ENCODE measurements at places on chromosomes 5 and 9.

GRCh38 chr5:113806250-113806649 lies 292.8 kb downstream of the YTHDC2 start:
- DNase-seq = no peak

DNA sequence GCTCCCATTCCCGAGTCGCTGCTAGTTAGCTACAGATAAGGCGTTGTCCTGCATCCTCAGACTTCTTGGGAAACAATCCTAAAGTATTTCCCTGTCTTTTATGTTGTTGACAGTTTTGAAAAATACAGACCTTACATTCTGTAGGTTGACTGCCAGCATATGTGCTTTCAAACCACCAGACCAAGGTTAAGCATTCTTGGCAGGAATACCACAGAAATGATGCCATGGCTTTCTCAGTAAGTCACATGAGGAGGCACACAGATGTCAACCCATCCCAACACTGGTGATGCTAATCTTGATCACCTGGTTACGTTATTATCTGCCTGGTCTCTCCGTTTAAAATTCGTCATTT lies 871 bp downstream of the GLE1 start:
- DNase-seq = no peak

- DNase-seq = no peak
Observed at GRCh38 chr5:176466245-176466871, 18.2 kb downstream of the FAF2 start.

- DNase-seq = no peak
Observed at GRCh38 chr5:17187011-17187785, 30.2 kb upstream of the BASP1 start.

- DNase-seq = no peak
Observed at GRCh38 chr5:135076051-135076491, 42.0 kb upstream of the PITX1 start.

- no peak for DNase-seq
Observed at GRCh38 chr5:40678460-40679147, 1.1 kb upstream of the PTGER4 start.

- DNase-seq = no peak
Observed at GRCh38 chr5:131163276-131164119, 1.6 kb downstream of the HINT1 start.

GRCh38 chr5:72498284-72498683 lies 8.9 kb downstream of the ZNF366 start:
- DNase-seq = no peak

GRCh38 chr5:173795601-173796000 lies 92.5 kb upstream of the CPEB4 start:
- DNase-seq = no peak

GRCh38 chr9:130472184-130472705 lies 27.5 kb downstream of the ASS1 start:
- no peak for DNase-seq

DNA sequence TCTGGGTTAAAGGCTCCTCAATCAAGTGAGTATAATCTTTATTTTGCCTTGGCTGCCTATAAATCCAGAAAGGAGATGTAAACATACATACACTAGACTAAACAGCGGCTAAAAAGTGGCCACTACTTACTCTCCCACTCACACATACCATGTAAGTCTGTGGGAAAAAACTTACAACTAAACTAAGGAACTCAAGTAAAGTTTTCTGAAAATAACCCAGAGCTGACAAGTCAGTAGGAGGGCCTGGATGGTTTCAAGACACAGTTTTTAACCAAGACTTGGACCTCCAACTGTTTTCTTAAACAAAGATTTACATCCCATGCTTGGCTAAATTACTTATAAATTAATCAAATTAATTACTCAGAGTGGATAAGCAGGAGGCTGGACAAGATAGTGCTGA lies 64.5 kb downstream of the CEP120 start:
- DNase-seq = no peak

DNA sequence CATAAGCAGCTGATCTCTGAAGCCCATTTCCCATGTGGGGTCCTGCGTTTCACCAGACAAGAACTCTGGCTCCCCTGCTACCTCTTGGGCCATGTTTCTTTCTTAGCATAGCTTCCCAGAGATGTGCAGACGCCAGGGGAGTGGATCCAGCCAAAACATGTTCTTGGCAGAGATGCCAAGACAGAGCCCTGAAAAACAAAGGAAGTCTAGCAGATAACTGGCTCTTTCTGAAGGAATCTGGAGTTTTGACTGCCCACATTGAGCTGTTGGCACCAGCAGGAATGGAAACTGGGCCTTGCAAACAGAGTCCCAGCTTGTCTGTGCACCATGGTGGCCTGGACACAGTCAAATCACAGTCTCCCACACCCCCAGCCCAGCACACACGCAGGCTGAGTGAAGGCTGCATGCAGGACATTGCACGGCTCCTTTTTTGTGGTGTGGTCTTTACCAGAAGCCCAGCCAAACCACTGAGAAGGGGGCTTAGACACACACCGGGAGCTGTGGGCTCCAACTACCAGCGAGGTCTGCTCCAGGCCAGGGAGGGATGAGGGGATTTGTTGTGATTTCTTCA lies 114.7 kb downstream of the SNX18 start:
- DNase-seq = no peak

DNA sequence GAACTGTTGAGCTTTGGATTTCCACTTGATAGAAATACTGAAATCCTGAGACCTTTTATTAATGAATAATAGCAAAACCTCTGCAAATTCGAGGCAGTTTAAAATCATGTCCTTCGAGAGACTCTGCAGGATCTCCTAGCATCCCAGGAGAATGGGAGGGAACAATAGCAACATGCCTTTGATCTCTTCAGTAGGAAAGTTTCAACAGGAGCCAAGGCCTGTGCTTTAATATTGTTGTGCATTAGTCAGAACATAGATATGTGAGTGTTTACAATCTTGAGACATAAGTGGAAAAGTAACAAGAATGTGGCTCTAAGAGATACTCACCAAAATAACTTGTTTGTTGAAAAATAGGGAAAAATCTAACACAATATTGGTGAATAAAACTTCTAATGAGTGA lies 83.3 kb upstream of the LHFPL2 start:
- DNase-seq = no peak

DNA sequence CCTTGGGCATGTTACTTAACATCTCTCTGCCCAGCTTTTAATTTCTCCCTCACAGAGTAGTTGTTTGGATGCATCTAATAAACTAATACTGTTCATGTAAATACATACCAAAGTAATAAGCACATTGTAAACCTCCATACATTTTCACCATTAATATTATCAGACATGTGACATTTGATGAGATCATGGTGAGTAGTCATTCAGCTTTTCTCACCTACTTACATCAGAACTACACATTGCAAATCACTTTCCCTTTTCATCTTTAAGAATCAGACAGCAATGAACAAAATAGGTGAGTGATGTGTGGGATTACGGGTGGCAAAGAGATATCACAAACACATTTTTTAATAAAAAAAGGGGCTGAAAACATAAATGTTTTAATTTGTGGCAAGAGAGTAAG lies 89.3 kb downstream of the JAKMIP2 start:
- DNase-seq = no peak

DNA sequence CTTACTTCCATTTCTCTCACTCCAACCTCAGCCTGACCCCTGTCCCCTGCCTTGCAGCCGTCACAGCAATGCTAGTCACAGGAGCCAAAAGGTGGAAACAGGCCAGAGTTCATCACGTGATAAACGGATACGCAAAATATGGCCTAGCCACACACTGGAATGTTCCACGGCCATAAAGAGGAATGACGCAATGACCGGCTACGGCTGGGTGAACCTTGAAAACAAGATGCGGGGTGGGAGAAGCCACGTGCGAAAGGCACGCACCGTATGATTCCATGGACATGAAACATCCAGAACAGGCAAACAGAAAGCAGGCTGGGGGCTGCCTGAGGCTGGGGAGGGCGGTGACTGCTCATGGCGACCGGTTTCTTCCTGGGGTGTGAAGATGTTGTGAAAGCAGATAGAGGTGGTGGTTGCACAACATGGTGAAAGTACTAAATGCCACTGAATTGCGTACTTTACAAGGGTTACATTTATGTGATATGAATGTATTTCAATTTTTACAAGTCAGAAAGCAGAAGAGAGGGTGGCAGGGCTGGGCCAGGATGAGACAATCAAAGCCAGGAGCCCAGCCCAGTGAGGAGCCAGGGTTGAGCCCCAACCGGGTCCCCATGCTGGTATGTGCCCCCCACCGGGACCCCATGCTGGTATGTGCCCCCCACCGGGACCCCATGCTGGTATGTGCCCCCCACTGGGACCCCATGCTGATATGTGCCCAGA lies 117.8 kb upstream of the SARDH start:
- no peak for DNase-seq

DNA sequence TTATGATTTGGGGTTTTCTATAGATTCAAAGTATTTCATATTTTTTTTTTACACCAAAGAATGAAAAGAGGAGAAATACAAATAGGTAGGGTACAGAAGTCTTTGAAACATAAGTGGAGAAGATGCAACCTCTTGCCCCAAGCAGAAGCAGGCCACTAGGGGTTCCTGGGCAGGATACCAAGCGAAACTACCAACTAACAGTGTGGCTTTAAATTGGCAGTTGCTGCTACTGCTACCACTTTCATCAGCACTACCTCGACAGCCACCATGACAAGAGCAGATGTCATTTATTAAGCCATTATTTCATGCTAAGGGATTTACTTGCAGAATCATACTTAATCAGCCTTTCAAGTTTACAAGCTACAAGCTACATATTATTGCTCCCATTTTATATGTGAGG lies 288.1 kb downstream of the NR3C1 start:
- no peak for DNase-seq

DNA sequence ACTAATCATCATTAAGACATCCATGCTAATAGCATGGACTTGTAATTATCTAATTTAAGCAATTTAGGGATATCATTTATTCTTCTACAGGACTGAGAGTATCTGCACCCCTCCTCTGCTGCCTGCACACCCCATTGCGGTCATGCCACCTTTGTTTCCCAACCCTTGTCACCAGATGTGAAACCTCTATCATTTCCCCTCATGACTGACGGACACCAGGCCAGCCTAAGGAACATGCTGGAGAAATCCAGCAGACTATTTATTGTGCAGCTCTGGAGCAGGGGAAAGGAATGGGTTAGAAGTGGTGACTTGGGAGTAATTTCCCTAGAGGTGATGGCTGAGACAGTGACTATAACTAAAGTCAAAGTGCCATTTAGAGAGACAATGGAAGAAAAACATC lies 40.7 kb downstream of the UGCG start:
- no peak for DNase-seq

DNA sequence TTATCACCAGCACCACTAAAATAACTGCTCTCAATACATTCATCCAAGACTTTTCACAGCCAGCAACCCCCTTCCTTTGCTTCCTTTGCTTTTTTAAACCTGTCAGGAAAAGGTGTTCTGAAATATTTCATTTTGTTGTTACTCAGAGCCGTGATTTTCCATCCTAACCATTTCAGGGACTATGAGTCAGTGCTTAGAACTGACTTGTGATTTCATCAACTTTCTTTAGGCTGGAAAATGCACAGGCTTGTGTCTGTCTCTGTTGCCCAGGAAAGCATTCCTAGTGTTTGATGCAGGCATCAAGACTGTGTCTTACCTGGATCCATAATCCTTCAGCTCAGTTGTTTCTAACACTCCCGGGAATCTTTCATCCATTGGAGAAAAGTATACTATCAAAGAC lies 805.6 kb downstream of the BRINP1 start:
- DNase-seq = no peak

DNA sequence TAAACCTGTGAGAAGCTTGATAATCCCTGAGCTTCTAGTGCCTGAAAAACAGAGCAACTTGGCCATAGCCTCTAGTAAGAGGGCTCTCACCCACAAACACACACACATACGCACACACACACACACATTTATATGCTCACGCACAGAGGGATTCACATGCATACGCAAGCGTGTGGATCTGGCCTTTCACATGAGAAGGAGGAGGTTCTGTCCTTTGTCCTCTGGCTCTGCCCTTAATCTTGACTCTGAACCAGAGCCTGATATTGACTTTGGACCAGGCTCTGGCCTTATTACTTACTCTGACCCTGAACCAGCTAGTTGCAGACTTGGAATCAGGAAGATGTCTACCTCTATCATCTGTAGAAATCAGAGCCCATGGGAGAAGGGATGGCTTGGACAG lies 10.0 kb upstream of the P4HA2 start:
- no peak for DNase-seq

- DNase-seq = peak; percentile 36
Observed at GRCh38 chr9:92963831-92964606, 16.7 kb downstream of the FGD3 start.

- DNase-seq = no peak
Observed at GRCh38 chr5:135139381-135140134, 105.5 kb upstream of the PITX1 start.

GRCh38 chr5:157072508-157072907 lies 13.6 kb upstream of the HAVCR1 start:
- no peak for DNase-seq

DNA sequence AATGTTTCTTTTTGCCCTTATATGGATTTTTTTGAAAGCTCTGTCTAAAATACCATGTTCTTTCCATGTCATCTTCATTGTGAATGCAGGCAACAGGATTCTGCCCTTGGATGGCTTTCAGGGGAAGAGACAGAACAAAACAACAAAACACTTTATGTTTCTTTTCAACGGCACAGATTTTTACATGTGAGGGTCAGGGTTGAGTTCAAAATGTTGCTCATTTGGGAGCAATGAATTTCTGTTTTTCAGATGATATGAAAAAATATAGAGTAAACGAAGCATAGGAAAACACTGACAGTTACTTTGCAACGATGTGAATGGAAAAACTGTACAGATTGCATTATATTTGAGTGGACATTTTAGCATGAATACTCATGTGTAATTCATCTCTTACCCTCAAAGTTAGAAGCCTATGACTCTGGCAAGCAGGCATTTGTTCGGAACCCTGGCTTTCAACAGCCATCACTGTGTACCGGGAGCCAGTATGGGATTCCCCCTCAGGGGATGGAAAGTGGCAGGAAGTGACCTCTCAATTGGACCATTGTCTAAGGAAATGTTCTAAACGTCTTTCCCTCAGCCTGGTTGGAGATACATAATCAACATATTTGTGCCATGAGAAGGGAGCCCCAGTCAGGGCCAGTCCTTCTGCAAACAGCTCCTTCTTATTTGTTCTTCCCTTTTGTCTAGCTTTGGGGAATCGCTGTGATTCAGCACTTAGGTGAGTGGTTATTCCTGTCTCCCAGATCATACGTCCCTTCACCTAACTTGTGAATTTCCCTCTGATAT lies 153.9 kb upstream of the MEF2C start:
- no peak for DNase-seq

GRCh38 chr5:96626956-96627355 lies 35.2 kb upstream of the CAST start:
- DNase-seq = no peak
